ENCODE measurements at places on chromosomes 5 and 9.

DNA sequence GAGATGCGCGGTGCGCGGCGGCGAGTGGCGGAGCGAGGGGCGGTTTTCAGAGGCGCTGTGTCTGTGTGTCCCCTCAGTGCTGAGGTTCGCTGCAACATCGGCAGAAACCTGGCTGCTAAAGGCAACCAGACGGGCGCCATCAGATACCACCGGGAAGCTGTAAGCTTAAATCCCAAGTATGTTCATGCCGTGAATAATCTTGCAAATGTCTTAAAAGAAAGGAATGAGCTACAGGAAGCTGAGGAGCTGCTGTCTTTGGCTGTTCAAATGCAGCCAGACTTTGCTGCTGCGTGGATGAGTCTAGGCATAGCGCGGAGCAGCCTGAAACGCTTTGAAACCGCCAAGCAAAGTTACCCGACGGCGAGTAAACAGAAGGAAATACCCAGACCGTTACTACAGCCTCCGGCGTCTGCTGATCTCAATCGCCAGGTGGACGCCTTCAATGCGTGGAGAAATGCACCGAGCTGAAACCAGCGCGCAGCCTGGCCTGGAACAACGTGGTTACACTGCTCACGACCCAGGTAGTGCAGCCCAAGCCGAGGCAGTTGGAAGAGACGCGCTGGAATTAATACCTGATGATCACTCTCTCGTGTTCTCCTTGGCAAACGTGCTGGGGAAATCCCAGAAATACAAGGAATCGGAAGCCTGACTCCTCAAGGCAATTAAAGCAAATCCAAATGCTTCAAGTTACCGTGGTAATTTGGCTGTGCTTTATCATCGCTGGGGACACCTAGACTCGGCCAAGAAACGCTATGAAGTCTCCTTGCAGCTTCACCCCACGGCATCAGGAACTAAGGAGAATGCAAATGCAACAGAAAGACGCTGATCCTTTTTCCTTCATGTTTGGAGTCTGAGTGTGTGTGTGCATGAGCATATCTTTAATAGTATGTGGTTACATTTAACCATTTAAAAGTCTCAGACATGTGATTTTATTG lies 15.9 kb downstream of the OR2V1 start:
- DNase-seq, result peak; percentile 48

DNA sequence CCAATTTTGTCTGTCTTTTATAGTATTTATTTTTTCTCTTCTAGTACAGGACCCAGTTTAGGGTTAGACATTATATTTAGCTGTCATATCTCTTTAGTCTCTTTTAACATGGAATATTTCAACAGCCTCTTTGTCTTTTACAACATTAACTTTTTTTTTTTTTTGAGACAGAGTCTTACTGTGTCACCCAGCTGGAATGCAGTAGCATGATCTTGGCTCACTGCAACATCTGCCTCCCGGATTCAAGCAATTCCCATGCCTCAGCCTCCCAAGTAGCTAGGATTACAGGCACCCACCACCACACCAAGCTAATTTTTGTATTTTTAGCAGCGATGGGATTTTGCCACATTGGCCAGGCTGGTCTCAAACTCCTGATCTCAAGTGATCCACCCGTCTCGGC lies 90.1 kb downstream of the ADAMTS6 start:
- no peak for DNase-seq

DNA sequence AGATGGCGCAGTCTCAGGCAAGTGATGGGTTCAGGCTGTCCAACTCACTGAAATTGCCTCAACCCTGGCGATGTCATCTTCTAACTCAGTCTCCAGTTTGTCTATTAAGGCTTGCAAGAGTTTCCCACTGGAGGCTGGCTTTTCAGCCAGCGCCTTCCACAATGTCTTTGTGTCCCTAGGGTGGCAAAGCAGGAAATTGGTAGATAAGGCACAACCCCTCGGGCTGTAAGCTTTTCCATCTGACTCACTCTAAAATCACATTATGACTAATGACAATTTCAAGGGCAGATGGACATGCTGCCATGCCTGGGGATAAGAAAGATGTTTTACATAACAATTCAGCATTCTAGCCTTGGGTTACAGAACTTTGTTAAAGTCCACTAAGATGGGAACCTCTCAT lies 61.9 kb downstream of the MROH2B start:
- DNase-seq, result no peak

- peak; percentile 90 for DNase-seq
Observed at GRCh38 chr5:134451936-134452505, 40.3 kb upstream of the CDKN2AIPNL start.

GRCh38 chr5:137641148-137641547 lies 94.7 kb downstream of the KLHL3 start:
- no peak for DNase-seq

GRCh38 chr5:180138976-180139730 lies 67.6 kb upstream of the RNF130 start:
- no peak for DNase-seq

GRCh38 chr9:3332802-3333201 lies 193.0 kb downstream of the RFX3 start:
- no peak for DNase-seq

DNA sequence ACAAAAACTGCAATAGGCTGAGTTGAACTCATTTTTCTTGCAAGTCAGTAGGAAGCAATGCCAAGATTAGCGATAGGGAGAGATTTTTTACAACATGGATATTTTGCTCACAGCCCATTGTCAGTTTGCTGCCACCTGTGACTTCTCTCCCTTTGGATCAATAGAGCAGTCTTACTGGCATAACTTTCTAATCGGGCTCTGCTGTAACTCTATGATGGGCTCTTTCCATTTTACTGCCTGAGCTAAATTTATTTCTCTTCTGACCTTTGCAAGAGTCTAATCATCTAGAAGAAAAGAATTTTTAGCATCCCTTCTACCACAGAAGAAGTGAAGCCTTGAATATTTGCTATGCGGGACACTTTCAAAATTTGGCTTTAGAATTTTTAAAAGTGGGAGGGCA lies 53.6 kb upstream of the SGCD start:
- DNase-seq, result no peak

- DNase-seq, result peak; percentile 75
Observed at GRCh38 chr9:111622626-111623025, 8.5 kb upstream of the DNAJC25 start.

GRCh38 chr9:117734523-117735314 lies 30.5 kb downstream of the TLR4 start:
- DNase-seq, result peak; percentile 75

GRCh38 chr9:131402738-131403492 lies 9.0 kb downstream of the PRRC2B start:
- peak; percentile 87 for DNase-seq

GRCh38 chr9:120742951-120743416 lies 28.7 kb upstream of the MEGF9 start:
- DNase-seq, result peak; percentile 64

- DNase-seq, result no peak
Observed at GRCh38 chr9:108383796-108384195, 472.0 kb downstream of the ACTL7B start.

DNA sequence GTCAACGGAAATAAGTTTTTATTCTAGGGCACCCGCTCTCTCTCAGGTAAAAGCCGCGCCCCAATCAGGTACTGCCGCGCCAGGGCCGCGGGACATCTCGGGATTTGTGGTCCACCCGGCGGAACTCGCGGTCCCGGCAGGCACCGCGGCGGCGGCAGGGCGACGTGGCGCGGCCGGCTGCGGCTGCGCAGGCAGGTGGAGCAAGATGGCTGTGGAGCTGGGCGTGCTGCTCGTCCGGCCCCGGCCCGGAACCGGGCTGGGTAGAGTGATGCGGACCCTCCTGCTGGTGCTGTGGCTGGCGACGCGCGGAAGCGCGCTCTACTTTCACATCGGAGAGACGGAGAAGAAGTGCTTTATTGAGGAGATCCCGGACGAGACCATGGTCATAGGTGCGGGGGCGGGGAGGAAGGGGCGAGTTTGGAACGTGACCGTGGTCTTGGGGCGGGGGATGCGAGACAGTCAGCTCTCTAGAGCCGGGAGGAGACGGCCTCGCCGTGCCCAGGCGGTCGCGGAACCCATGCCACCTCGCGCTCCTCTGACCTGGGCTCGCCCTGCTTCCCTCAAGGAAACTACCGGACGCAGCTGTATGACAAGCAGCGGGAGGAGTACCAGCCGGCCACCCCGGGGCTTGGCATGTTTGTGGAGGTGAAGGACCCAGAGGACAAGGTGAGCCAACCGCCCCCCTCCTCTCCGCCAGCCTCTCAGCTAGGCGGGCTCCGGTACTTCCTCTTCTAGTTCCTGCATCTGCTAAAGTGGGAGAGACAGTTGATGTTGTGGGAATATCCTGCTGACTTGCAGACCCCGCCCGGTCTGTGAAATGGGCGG lies at the start of gene TMED9:
TSS of gene TMED9 (plus strand) at position 194 of the 825 bp plus-strand sequence. CDS start at position 206, 12 bp downstream.
- DNase-seq, result peak; percentile 96

GRCh38 chr9:21653091-21653490 lies 149.3 kb upstream of the MTAP start:
- DNase-seq, result peak; percentile 16

GRCh38 chr5:34533582-34534522 lies 122.3 kb upstream of the RAI14 start:
- peak; percentile 62 for DNase-seq

DNA sequence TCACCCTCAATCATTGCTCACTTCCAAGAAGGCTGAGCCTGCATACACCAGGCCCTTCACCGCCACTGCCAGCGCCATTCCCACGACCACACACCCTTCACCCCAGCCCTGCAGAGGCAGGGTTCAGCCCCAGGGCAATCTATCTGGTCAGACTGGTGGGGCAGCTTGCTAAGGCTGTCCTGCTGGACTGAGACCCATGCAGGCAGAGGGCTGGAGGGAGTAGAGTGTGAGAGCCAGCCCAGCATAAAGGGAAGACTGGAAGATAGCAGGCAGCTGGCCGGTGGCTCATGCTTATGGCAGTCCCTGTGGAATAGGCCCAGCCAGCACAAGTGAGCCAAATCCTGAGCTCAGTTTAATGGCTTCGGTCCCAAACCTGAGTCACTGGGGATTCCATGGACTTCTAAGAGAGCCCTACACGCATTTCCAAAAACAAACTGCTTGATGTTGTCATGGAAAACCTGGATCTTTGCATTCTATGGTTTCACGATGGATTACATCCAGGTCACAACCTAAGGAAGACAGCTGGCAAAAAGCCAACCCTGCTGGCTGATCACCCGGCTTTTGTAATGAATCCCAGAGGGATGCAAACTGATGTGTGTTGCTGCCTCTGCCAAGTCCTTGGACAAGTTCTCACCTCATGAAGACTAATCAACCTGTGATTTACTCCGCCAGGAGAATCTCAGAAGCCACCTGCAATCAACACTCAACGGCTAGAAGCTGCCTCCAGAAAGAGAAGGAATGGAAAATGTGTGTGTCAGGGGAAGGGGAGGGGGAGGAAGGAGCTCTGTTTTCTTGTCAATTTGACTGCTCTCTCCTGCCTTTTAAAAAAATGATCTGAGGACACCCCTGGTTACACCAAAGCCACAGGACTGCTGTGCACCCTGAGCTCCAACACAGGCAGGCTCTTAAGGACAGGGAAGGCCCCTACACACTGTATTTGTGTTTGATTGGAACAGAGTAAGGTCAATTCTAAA lies 143.6 kb downstream of the LHFPL2 start:
- DNase-seq, result peak; percentile 92

GRCh38 chr5:74105126-74105780 lies 479.3 kb downstream of the ARHGEF28 start:
- DNase-seq, result no peak

GRCh38 chr9:133074111-133074651 lies 12.4 kb downstream of the CEL start:
- DNase-seq, result peak; percentile 63

DNA sequence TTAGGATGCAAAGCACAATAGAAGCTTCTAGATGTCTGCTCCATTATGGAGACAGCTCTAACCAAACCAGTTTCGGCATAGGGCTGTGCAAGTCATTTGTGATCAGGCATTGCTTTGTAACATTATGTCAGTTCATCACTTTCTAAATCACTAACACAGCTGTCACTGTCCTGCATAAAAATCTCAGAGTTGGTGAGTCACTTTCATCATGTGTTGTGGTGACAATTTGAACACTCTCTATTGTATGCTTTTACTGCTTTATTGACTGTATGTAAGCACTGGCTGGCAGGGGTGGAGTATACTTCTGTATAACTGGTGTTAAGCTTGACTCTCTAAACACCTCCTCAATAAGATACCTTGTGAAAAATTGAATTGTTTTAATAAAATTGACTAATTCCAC lies 77.9 kb downstream of the SLCO4C1 start:
- DNase-seq, result no peak

All from GM03348 (cell line).